ENCODE measurements at places on chromosomes 3 and 15. TPM values are rescaled to one million over a fixed set of nuclear protein-coding genes. Genes with fewer than 3 reads are reported as not detected.

The ZXDC gene
- total RNA-seq = 64.7 TPM

The CGNL1 gene
- 27.0 TPM for total RNA-seq

The FBXO40 gene
- total RNA-seq = not detected

DNA sequence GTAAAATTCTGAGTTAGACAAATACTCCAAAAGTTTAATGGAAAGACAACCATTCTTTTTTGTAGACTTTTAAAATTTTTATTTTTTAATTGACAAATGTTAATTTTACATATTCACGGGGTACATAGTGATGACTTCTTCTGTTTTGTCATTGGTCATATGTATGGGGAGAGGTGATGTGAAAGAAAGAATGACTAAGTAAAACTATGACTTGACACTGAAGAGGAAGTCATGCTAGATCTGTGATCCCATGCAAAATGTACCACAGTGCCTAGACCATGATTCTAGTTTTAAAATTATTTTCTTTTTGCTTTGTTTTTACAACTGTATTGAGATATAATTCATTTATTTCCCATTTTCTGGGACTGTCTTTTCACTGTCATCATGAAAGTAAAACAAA lies 281.6 kb downstream of the MBNL1 start:
- no peak for DNase-seq

GRCh38 chr15:60355148-60355857 lies 42.5 kb downstream of the ANXA2 start:
- DNase-seq = no peak

DNA sequence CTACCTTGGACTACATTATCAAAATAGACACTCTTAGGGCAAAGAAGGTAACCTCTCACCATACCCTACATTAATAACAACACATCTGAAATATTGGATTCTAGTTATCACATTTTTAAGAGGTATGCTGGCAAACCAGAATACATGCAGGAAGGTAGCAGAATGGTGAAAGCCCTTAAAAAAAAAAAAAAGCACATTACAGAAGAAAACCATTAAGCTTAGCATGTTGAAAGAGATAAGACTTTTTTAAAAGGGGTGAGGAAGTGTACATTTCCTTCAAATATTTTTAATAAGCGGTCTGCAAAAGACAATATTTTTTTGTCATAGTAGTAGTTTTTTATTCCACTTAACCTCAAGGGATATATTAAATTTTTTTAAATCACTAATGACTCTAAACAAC lies 46.5 kb upstream of the WDR5B start:
- DNase-seq = no peak

GRCh38 chr3:146187334-146187950 lies 26.5 kb upstream of the PLOD2 start:
- DNase-seq = no peak
